ENCODE measurements at places on chromosomes 6 and 20.
A peak's percentile ranks its signal among the peaks of the same experiment; 100 is the strongest.

- DNase-seq = no peak
Observed at GRCh38 chr6:155177363-155177961, 86.4 kb upstream of the CLDN20 start.

DNA sequence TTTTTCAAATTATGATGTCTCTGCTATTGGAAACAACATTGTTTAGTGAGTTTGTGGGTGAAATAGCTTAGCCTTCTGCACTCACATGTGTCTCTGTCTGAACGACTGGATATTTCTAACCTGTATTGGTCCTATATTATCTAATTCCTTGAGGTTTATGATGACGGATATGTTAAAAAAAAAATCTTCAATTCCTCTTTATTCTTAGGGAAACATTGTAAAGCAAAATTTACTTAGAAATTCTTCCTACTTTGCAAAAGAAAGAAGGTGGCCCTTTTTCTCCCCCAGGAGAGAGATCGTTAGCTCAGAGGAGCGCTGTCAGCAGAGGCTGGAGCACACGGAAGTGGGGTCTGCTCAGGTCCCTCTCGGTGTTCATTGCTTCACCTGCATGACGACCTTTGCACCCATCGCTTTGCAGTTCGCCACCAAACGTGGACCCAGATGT is 149.8 kb downstream of the ZDHHC14 start:
- no peak for DNase-seq

DNA sequence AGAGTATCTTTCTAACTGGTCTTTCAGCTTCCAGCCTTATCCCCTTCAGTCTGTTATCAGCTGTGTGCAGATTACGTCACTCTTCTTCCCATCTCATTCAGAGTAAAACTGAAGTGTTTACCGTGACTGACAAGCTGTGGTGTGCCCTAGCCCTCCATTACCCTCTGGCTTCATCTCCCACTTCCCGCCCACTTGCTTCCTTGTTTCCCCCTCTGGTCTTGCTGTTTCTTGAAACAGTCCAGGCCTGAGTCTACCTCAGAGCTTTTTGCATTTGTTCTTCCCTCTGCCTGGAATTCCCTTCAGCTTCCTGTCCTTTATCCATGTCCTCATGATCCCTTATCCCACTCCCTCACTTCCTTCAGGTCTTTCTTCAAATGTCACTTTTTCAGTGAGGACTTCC is 66.9 kb downstream of the CARMIL1 start:
- no peak for DNase-seq

GRCh38 chr6:141313986-141314385 is 818.7 kb upstream of the GJE1 start:
- DNase-seq = no peak

DNA sequence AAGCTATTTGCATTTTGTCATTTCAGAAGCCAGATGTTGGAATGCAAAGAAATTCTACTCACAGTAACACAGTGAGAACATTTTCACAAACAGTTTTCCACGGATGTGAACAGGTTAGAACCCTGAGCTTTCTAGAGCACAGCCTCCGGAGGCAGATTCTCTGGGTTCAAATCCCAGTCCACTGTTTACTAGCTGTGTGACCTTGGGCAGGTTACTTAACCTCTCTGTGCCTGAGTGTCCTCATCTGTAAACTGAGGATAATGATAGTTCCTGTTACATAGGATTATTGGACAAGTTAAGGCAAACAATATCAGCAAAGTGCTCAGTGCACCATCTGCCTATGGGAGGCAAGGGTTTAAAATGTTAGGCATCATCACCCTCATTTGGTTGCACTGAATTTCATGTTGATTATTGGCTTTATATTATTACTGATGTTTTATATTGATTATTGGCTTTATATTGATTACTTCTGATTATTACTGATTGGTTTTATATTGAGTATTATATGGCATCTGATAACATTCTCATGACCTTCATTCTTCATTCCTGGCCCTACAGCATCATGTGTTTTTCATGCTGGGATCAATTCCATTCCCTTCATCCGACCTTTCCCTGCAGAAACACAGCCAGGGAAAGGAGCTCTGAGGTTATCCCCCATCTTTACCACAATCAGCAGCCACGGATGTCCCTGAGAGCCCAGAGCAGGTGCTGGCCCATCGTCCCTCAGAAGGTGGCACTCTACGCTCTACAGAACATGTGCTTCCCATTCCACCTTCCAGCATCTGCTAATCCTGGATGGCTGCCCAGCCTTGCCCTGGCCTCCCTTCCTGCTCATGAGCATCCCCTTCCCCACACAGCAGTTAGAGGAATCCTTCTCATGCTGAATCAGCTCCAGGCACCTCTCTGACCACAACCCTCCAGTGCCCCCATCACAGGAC is 283.1 kb downstream of the PREX1 start:
- no peak for DNase-seq

- no peak for DNase-seq
Observed at GRCh38 chr20:50380697-50381040, 129.5 kb upstream of the PTPN1 start.

- no peak for DNase-seq
Observed at GRCh38 chr6:31383149-31383548, 20.2 kb upstream of the MICA start.

- DNase-seq = no peak
Observed at GRCh38 chr20:29873946-29874345, 1383.5 kb upstream of the DEFB115 start.

GRCh38 chr20:35334311-35335101 is 42.3 kb upstream of the FAM83C start:
- no peak for DNase-seq

- no peak for DNase-seq
Observed at GRCh38 chr6:107869871-107870270, 45.8 kb upstream of the SCML4 start.

DNA sequence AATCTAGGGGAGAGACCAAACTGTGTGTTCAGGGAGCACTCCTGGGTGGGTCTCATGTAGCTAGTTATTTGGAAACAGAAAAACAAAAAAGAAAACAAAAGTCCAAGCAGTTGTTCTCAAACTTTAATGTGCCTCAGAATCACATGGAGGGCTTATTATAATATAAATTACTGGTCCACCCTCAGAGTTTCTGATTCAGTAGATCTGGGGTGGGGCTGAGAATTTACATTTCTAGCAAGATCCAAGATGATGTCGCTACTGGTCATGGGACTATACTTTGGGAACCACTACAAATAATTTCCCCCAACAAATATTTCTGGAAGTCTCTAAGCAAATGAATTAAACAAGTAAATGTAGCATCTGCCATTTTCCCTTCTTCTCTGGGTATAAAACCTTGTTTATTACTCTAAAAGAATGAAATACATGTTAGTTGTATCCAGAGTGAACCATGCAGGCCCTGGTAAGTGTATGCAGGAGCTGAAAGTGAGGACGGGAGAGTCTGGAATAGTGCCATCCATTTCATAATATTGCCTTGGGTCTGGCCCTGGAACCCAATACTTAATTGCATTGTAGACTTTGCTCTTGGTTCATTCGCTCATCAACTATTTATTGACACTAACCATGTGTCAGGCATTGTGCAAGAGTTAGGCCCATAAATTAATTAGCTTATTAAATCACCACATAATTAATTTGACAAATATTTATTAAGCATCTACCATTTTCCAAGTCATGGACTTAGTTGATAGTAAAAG is 490.8 kb downstream of the EPM2A start:
- no peak for DNase-seq

GRCh38 chr6:139198529-139199288 is 63.8 kb downstream of the HECA start:
- DNase-seq = no peak

- DNase-seq = peak; percentile 55
Observed at GRCh38 chr6:12232339-12232738, 57.8 kb upstream of the EDN1 start.

DNA sequence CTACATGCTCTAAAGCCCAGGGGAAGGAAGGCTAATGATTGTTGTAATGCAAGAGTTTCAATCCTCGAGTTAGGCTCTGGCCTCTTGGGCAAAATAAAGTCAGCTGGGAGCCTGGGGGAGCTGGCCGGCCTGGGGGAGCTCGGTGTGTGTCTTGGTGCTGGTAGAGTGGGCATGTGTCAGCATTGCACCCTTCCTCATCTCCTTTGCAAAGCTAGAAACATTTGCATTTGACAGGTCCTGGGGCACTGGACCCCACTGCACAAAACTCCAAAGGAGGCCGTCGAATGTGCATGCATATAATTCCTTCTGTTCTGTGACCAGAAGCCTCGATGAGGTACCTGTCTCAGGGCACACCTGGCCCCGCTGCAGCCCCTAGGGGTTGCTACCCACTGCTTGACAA is 74.6 kb upstream of the SLC22A23 start:
- DNase-seq = no peak

DNA sequence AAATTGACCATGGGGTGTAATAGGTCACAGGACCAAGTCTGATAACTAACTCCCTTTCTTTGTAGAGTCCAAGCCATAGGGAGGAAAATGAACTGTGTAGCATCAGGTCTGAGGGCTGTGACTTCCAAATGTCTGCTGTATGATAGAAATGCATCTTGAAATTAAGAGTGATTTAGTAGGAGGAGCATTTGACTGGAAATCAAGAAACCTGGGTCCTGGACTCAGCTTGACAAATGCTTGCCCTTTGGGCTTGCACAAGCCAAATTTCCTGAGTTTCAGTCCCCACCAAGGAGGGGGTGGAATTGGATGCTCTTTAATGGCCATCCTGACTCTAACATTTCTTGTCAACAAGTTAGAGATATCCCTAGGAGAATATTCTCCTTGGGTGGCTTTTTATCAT is 187.0 kb downstream of the PDE7B start:
- no peak for DNase-seq

GRCh38 chr6:46058951-46059350 is 43.3 kb upstream of the CLIC5 start:
- no peak for DNase-seq

GRCh38 chr6:66264376-66264775 is 557.4 kb upstream of the EYS start:
- no peak for DNase-seq

- DNase-seq = no peak
Observed at GRCh38 chr20:59613861-59614260, 9.5 kb downstream of the PHACTR3 start.

GRCh38 chr6:134351615-134352474 is 33.9 kb upstream of the SGK1 start:
- DNase-seq = no peak

GRCh38 chr20:58597249-58597891 is 53.7 kb upstream of the STX16 start:
- DNase-seq = no peak

- no peak for DNase-seq
Observed at GRCh38 chr6:45838996-45839395, 176.7 kb downstream of the CLIC5 start.

GRCh38 chr20:2687514-2687913 is 5.1 kb upstream of the EBF4 start:
- DNase-seq = no peak

DNA sequence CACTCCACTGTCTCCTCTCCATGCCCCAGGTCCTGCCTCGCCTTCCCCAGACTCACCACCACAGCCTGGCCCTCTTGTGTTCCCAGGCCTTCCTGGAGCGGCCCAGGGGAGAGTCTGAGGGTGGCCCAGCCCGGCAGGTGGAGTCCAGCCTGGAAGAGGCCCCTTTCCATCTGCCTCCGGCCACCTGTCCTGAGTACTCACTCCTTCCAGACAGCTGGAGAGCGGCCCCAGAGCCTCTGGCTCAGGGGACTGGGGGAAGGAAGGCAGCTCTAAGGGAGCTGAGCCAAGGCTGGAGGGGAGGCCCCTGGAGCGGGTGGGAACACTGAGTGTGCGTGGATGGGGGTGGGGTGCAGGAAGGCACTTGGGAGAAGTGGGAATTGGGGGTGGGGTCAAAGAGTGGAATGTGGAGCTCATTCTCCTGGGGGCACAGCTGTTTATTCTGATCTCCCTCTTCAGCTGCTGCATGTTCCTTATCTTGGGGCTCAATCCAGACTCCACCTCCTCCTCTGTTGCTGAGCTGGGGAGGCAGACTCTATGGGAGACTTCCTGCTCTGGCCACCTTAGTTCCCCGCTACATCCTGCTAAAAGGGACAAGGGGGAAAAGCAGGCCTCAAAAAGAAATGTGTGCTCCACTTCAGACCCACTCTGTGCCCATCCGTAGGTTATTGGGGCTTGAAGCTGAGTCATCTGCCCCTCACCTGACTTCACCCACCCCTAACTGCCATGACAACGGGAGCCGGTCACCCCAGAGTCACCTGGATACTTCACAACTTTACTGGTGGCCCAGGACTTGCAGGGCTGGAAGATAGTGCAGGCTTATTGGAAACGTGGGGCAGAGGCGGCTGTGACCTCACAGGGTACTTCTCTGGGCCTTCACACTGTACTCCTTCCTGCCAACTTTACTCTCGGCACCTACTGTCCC is 19.5 kb upstream of the TAF8 start:
- no peak for DNase-seq

DNA sequence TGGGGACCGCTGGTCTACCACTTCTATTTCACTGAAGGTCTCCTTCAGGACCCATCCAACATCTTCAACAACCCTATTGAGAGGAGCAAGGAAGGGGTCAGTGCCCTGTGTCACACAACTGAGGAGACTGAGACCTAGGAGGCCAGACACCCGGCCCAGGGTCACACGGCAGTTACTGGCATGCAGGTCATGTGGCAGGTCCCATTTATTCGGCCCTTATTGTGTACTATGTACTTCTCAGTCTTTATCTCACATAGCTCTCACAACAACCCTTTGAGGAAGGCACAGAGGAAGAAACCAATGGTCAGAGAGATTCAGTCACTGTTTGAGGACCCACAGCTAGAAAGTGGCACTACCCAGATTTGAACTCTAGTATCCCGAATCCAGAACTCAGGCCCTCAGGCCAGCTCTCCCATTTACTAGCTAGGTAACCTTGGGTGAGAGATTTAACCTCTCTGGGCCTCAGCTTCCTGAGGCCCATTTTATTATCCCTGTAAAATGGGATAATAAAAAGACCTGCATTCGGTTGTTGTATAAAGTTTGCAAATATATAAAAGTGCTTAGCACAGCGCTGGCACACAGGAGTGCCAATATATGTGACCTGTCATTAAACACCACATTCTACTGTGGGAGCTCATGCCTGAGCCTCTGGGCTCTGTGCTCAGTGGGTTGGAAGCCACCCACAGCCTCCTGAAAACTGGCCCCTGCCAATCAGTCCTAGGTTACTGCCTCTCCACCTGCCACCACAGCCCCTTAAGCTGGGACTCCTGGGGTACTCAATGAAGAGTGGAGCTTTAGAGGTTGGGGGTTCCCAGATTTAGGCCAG is 15.8 kb downstream of the TFEB start:
- no peak for DNase-seq

DNA sequence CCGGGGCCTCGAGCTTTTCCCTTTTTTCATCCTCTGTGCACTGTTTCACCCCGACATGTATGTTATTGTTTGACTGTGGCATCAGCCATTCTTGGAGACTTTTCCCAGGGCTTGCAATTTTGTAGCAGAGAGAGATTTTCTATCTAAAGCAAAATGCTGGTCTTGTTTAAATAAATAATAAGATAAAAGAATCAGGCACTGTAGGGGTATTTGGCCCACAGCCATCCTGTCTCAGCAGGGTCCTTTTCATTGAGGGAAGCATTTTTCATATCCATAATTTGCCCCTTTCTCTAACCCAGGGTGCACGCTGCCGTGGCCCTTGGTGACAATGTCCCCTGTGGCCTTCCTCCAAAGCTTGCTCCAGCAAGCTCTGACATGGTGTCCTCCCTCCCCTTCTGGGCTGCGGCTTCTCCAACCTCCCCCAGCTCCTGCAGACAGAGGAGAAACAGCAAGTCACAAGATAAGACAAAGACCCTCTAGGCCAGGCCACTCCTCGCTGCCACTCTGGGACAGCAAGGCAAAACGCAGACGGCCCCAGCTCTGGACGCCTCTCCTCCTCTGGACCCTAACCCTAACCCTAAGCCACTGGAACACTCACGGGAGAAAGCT is 117.6 kb downstream of the MYLK4 start:
- DNase-seq = no peak
